Activated CD8-positive, alpha-beta T cell treated with anti-CD3 and anti-CD28 coated beads, Interleukin-2, amount 10 ng/mL, durations not matched to agents 7 days and 5 days (primary cell): ENCODE measurements at places on chromosomes 5 and 9.

DNA sequence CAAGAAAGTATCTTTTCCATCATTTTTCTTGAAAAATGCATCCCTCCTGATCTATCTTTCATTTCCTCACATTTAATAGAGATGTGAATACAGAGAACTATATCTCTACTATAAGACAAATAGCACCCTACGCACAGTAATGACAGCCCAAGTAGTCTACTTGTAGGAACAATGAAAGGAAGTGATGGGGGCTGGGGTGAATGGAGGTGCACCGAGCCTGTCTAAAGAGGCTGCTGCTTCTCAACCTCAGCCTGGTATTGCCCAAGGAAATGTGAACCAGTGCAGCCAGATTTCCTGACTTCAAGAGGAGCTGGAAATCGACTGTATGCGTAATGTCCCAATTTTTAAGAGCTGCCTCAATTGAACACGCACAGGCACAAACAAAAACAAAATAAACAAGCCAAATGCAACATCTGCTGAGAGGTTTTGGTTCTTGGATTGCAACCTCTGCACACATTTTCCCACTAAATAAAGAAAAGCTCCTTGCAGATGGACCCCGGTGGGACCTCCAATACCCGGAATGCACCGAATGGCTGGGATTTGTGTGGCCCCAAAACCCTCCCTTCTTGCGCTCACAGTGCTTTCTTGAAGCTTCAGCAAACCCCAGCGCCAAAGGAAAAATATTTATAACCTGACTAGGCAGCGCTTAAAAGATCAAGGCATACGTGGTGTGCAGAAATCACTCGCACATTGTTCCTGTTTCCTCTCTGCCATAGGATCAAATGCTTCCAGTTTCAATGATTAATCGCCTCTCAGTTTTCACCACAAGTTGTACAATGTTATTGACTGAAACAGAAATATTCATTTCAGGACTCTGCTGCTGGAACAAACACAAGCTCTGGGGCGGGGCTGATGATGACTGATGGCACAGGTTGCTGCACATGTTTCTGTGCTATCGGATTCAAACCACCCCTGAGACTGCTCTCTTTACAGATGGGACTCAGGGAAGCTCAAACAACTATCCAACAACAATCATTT, 68.3 kb downstream of the KCNIP1 start:
- peak; percentile 26 for DNase-seq

DNA sequence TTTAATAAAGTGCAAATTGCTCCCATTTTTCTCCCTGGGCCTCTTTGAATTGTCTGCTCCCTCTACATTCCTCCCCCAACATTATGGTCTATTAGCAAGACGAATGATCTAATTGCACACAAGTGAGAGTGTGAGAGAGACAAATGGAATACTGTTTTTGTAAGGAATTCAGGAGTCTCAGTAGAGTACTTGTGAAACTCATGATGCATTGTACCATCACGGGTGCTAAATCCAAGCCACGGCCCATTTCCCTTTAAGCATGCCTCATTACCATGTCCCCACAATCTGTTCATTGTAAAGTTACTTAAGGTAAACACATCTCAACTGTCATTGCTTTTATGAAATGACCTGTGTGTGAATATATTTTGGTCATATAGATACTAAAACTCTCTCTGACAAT, 62.8 kb downstream of the CD180 start:
- no peak for DNase-seq

DNA sequence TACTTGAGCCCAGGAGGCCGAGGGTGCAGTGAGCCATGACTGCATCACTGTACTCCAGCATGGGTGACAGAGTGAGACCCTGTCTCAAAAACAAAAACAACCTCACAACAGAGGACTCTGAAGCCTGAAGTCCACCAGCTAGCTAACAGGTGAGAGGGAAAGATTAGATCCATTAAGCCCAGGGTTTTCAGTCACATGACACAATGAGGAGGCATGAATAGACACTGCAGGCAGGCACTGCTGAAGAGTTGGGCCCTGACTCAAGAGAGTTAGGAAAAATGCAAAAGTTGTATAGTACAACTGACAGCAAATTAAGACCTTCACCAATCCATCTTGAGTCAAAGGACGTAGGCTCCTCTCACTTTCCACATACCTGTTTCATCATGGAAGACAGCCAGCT, 64.9 kb downstream of the IARS1 start:
- DNase-seq: no peak

- DNase-seq: no peak
Measured at GRCh38 chr5:33494466-33494865, 53.7 kb downstream of the TARS1 start.

GRCh38 chr9:33942471-33943083, 106.1 kb downstream of the UBAP2 start:
- no peak for DNase-seq

GRCh38 chr5:87122151-87122977, 145.3 kb upstream of the RASA1 start:
- DNase-seq: no peak
